Cortex of kidney (tissue), 1 donor: ENCODE measurements at places on chromosomes 3 and 15.

GRCh38 chr15:86644339-86644738 is 564.7 kb downstream of the AGBL1 start:
- DNase-seq: no peak

DNA sequence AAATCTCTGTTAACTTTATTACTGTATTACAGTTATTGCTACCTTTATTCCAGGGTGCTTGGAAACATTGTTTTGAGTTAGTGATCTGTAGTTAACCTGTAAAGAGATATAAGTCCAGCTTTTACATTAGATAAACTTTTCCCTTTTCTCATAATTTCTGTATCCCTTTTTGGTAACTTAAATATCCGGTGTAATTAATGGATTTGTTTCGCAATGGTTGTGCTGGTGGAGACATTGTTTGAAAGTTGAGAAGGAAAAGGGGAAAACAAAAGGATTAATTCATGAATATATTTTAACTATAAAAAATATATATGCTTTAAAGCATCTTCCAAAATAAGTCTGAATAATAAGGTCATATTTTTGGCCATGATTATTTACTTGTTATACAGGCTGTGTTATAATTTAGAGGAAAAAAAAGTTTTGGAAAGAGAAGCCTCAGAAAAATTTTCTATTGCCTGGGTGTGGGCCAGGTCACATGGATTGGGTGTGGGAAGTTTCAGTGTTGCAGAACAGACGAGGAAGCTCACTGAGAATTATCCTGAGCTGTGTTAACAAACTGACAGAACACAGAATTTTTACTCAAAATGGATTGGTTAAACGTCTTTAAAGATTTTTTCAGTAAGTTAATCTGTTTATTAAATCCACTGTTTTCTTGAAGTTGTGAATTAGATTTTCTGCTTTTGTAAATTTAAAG is 27.7 kb upstream of the IL20RB start:
- DNase-seq: no peak

- DNase-seq: no peak
These were observed 89.3 kb downstream of the NR2E3 start for GRCh38 chr15:71899674-71900073.

- no peak for DNase-seq
These were observed 228.8 kb downstream of the OCA2 start for GRCh38 chr15:27870320-27870719.

DNA sequence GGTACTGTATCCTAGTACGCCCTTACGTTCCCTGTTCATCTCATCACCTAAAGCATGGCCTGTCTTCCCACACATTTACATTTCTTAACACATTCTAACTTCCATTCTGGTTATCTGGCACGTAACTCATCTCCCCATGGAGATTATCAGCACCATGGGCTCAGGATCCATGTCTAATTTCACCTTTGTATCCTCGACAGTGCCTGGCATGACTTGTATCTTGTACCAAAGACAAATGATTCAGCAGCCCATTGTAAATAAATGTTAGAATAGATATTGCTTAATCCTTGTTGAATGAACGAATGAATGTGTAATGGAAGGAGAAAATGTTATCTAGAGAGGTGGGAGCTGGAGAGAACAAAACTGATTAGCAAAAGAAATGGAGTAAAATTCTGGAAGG is 69.7 kb upstream of the TPM1 start:
- DNase-seq: no peak

- DNase-seq: no peak
These were observed 630 bp downstream of the CACNA2D2 start for GRCh38 chr3:50502584-50503423.

GRCh38 chr3:73745526-73746191 is 120.9 kb upstream of the PDZRN3 start:
- no peak for DNase-seq

- no peak for DNase-seq
These were observed 32.2 kb upstream of the LACTB start for GRCh38 chr15:63089260-63090043.

DNA sequence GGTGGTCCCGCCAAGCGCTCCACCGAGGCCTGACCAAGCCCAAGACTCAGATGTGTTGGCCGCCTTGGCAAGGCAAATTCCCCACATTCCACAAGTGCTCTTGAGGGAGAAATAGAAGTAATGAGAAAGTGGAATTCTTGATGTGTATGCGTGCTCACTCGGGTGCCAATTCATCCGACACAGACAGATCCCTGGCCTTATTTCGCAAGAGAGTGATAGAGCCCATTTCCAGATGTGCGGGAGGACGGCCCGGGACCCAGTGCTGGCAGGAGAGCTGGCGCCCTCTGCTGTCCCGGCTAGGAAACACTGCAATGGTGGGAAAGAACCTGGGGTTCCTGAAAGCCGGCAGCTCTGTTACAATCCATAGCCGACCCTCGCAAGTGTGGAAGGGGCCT is 76.0 kb downstream of the HMG20A start:
- no peak for DNase-seq

GRCh38 chr3:173586166-173586565 is 188.6 kb downstream of the NLGN1 start:
- DNase-seq: no peak

GRCh38 chr15:100131321-100132224 is 210.2 kb downstream of the ADAMTS17 start:
- DNase-seq: no peak

- DNase-seq: no peak
These were observed 832.9 kb upstream of the CFAP20DC start for GRCh38 chr3:59882746-59883145.

- no peak for DNase-seq
These were observed 70.5 kb downstream of the ETV5 start for GRCh38 chr3:186038360-186038759.

DNA sequence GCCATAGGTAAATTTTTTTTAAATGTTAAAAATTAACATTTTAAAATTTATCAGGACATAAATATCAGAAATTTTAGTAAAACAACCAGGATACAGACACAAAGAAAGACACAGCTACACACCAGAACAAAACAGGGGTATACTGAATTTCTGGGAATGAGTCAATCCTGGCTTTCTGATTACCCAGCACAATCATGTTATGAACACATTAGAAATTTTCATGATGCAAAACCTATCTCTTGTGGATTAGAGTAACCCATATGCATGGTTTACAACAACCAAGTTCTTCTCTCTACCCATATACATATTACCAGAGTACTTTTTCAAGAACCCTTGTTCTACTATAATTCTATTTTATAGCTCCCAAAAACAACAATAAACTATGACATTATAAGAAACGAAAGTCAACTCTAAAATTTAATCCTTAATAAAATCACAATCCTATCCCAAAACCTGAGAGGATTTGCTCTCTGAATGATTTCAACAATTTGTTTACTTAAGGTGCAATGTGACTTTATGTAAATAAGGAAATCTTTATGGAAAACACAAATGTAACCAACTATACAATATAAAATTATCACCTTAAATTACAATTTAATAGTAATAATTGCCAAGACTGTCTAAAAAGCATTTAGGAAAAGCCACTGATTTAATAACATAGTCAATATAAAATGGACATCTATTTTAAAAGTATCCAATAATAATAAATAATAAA is 184.5 kb downstream of the TBC1D5 start:
- no peak for DNase-seq

GRCh38 chr15:55743729-55744655 is 1.0 kb upstream of the PRTG start:
- DNase-seq: no peak

GRCh38 chr3:158519776-158520175 is 51.2 kb upstream of the MLF1 start:
- DNase-seq: no peak

GRCh38 chr3:89783341-89783927 is 676.0 kb downstream of the EPHA3 start:
- no peak for DNase-seq

GRCh38 chr3:38039101-38039898 is at the start of gene DLEC1:
DLEC1 (plus strand) TSS chr3:38039208; CDS start chr3:38039226, 18 bp downstream.
- no peak for DNase-seq

GRCh38 chr15:101250873-101251829 is 697 bp downstream of the CHSY1 start:
- DNase-seq: no peak

GRCh38 chr3:62332835-62333244 is 40.5 kb downstream of the FEZF2 start:
- no peak for DNase-seq

DNA sequence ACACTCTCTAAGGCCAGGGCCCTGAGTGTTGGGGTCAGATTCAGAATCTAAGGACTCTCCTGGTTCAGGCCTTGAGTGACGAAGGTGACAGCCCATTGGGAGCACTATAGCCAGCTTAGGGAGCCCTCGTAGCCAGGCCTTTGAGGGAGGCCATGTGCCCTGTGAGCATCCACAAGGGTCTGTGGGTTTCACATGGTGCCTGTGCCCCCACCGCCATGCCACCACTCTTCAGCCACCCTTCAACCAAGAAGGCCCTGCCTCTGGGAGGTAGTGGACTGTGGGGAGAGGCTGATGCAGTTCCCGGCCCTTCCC is 37.5 kb downstream of the TSPAN3 start:
- no peak for DNase-seq

- no peak for DNase-seq
These were observed 299.9 kb downstream of the UACA start for GRCh38 chr15:70463453-70463834.

DNA sequence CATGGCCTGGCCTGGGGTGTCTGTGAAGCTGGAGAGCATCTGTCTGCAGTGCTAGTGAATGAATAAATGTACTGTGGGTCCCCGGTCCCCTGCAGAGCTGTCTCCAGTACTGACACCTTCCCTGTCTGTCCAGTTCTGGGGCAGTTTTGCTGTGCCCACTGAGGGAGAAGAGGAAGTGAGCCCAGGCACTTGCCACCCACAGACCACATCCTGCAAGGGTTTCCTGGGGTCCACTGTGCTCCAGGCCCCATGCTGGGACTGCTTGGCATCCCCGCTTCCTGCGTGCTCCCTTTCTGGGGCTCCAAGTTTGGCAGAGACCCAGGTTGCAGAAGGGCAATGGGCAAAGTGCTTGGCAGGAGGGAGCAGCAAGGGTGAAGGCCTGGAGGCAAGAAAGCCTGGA is 4.9 kb upstream of the SLC6A6 start:
- DNase-seq: no peak

GRCh38 chr15:38144921-38145320 is 107.7 kb upstream of the SPRED1 start:
- no peak for DNase-seq

GRCh38 chr15:28967066-28967465 is 81.3 kb downstream of the APBA2 start:
- DNase-seq: no peak

GRCh38 chr15:63803106-63803886 is 30.5 kb downstream of the HERC1 start:
- DNase-seq: no peak

DNA sequence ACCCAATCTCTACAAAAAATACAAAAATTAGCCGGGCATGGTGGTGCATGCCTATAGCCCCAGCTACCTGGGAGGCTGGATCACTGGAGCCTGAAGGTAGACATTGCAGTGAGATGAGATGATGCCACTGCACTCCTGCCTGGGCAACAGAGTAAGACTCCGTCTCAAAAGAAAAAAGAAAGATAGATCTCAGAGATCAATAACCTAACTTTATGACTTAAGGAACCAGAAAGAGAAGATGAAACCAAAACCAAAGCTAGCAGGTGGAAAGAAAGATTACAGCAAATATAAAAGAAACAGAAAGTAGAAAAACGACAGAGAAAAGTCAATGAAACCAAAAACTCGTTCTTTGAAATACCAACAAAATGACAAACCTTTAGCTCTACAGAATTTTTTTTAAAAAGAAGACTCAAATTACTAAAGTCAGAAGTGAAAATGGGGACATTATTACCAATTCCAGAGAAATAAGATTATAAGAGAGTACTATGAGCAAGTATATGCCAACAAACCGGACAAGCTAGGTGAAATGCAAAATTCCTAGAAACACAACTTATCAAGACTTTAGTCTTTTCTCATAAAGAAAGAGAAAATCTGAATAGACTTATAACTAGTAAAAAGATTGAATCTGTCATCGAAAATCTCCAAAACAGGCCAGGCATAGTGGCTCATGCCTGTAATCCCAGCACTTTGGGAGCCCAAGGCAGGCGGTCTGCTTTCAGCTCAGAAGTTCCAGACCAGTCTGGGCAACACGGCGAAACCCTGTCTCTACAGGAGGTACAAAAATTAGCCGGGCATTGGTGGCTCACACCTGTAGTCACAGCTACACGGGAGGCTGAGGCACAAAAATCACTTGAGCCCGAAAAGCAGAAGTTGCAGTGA is 35.0 kb downstream of the ACAP2 start:
- no peak for DNase-seq

- DNase-seq: no peak
These were observed 308.6 kb upstream of the ATP11B start for GRCh38 chr3:182484682-182485081.

GRCh38 chr15:41888662-41889253 is 5.1 kb downstream of the SPTBN5 start:
- no peak for DNase-seq

DNA sequence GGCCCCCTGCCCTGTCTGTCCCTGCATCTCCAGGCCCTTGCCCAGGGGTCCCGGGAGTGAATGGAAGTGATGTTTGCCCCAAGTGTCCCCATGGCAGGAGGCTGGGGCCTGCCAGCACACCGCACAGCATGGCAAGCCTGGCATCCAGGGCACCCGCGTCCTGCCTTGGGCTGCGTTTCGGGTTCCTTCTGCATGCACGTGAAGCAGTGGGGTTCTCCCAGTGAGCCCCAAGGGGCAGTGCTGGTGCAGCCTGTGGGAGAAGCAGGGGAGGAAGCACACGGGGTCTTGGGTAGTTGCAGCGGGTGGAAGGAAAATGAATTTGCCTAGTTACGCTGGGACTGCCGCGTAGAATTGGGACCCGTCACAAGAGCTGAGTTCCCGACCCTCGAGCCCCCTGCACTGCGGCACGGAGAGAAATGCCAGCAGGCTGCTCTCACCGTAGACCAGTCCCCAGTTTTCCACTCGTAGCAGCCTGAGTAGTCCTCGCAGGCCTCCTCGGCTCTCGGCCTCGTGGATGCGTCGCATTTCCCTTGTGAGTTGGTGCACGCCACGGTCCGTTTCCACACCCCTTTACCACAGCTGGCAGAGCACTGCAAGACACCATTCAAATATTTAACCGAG is 259.5 kb upstream of the LYSMD4 start:
- DNase-seq: no peak

GRCh38 chr15:35728219-35728940 is 182.4 kb upstream of the DPH6 start:
- DNase-seq: no peak

DNA sequence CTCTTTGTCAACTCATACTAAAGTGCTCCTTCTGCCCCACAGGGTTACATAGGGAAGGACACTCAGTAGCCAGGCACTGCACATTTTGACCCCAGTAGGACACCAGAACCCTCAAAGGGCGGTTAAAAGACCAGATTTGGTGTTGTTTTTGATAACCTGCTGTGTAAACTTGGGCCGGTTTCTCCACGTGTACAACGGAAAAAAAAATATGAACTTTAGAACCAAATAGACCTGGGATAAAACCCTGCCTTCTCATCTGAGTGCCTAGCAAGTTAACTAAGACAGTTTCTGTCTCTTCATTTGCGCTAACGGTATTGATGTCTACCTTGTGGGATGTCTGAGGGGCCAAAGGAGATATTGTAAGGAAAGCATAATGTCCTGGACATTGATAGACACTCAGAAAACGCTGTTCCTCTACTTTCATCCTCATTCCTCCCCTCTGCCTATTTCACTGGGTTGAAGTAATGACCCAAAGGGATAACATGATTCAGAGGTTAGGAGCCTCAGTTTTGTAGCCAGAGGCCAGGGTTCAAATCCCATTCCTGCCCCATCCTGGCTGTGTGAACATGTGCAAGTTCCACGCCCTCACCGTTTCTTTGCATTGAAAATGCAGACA is 155.9 kb upstream of the LPP start:
- DNase-seq: no peak

- no peak for DNase-seq
These were observed 451.9 kb downstream of the LPP start for GRCh38 chr3:188605905-188606304.

- DNase-seq: no peak
These were observed 17.3 kb upstream of the AEN start for GRCh38 chr15:88603885-88604284.
